Caco-2 (cell line): ENCODE measurements at places on chromosomes 3 and 15.

DNA sequence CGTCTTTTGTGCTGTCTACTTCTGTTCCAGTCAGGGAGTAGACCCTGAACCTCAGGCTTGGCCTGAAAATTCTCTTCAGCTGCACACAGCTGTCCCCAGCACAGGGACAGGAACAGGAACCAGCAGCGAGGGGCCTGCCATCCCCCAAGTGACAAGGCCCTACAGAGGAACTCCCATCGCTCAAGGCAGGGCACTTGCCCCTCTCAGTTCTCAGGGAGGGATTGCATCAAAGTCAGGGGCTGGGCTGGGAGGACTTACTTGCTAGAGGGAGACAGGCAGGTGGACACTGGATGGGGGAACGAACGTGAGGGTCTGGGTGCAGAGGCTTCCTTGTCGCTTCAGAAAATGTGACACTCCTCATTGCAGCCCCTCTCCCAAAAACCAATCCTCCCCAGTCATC lies 163.6 kb downstream of the CHSY1 start:
- no peak for DNase-seq

DNA sequence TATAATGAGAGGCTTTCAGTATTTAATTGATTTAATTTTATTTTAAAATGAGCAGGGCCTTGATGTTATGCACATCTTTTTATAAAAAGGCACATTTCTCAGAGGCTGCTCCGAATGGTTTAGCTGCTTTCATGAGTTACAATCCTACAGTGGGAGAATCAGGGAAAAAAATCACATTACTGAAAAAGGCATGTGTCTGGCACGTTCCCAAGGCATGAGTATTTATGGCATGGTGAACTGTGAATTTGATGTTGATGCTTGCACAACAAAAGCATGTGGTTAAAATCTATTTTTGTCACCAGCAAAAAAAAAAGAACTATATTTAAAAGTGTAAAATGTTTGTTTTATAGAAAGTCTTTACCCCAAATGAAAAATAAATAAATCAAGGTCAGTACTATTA lies 485.2 kb upstream of the ROBO2 start:
- no peak for DNase-seq

- DNase-seq: no peak
Measured at GRCh38 chr3:124800511-124801258, 70.4 kb downstream of the UMPS start.

DNA sequence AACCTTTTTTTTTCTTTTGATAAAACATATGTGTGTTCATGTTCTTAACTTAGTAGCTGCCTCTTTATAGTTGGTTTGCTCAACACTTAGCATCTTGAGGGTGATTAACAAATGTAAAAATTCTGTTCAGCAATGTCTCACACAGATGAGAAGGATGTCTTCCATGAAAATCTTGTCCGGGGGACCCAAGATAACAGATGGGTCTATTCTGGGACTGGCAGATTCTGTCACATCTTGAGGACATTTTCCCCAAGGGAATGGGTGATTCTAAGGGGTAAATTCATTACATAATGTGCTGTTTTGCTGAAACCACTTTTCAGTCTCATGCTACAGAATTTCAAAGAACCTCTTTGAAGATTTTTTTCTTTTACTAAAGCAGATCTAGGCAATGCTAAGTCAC lies 342.2 kb downstream of the IGSF11 start:
- DNase-seq: no peak
